Kidney (tissue), 22 donors: ENCODE measurements at places on chromosomes 4 and X.

DNA sequence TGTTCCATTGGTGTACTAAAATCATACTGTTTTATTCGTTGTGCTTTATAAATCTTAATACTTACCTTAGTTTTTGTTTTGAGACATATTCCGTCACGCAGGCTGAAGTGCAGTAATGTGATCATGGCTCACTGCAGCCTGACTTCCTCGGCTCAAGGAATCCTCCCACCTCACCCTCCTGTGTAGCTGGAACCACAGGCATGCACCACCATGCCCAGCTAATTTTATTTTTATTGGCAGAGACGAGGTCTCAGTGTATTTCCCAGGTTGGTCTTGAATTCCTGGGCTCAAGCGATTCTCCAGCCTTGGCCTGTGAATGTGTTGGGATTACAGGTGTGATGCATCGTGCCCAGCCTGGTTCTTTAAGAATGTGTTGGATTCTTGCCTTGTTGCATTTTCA is 24.4 kb upstream of the DCK start:
- no peak for DNase-seq
- H3K36me3 ChIP-seq, result peaks cover 2% of the 10 kb centered on the region
- H3K4me3 ChIP-seq, result no peak overlapping the region
- no peaks in the 10 kb centered on the region for H3K4me1 ChIP-seq
- H3K27ac ChIP-seq, result no peak overlapping the region

GRCh38 chr4:47013373-47013772 is 18.0 kb upstream of the GABRB1 start:
- no peaks in the 10 kb centered on the region for H3K36me3 ChIP-seq
- no peak overlapping the region for H3K4me3 ChIP-seq
- no peak for DNase-seq
- no peaks in the 10 kb centered on the region for H3K27me3 ChIP-seq
- H3K4me1 ChIP-seq, result no peaks in the 10 kb centered on the region

DNA sequence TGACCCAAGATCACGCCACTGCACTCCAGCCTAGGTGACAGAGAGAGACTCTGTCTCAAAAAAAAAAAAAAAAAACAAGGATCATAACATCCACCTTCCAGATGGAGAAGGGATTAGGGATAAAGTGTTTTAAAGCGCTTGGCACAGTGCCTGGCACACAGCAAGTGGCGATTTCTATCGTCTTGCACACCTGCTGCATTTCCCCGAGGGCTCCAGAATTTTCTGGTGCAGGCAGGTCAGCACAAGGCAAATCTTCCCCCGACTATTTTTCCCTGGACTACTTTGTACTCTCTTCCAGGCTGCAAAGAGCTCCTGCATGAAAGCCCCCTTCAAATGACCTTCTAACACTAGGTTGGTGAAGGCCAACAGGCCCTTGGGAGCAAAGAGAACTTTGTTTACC is 57.3 kb downstream of the APBB2 start:
- H3K36me3 ChIP-seq, result no peaks in the 10 kb centered on the region
- peak overlapping the region; percentile 47 for H3K27ac ChIP-seq
- DNase-seq, result no peak
- H3K27me3 ChIP-seq, result no peaks in the 10 kb centered on the region
- H3K4me3 ChIP-seq, result no peak overlapping the region

DNA sequence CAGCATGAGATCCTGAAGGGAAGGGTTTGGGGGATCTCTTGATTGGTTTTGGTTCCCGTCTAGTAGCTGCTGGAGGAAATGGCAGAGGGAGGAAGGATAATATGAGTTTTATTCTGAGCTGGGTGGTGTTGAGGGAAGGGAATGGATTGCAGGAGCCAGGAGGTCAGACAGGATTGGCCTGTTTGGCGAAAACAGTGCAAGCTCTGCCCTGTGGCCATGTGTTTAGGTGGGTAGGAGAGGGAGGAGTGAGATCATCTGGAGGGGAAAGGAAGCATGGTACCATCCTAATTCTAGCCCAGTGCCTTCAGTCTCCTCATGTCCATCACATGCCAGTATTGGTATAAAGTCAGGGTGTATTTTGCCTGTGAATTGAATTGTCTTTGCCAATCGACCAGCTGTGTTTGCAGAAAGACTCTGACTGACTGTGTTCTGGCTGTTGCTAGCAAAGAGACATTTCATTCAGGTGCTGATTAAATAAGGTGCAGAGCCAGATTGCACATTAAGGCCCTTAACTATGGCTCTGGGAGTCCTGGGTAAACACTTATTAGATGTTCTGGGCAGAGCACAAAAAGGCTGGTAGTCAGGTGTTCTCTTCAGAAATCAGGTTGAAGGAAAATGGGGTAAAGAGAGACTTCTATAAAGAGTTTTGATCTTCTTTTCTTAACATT is 10.0 kb downstream of the TMEM164 start:
- H3K36me3 ChIP-seq, result no peaks in the 10 kb centered on the region
- no peak overlapping the region for H3K4me3 ChIP-seq
- no peak overlapping the region for H3K27ac ChIP-seq
- peaks cover 3% of the 10 kb centered on the region for H3K4me1 ChIP-seq

GRCh38 chrX:153687121-153688039 is at the start of gene SLC6A8:
Gene SLC6A8, plus strand, starts transcription at chrX:153687926. Its CDS starts 649 bp downstream, at chrX:153688575.
- no peaks in the 10 kb centered on the region for H3K4me1 ChIP-seq
- no peak within 1 kb of the TSS for H3K27ac ChIP-seq
- H3K4me3 ChIP-seq, result no peak within 1 kb of the TSS
- no peaks in the 10 kb centered on the region for H3K27me3 ChIP-seq
- H3K36me3 ChIP-seq, result no peaks in the 10 kb centered on the region
- DNase-seq, result peak; percentile 86

GRCh38 chrX:110316351-110317060 is 1.4 kb downstream of the AMMECR1 start:
- no peaks in the 10 kb centered on the region for H3K36me3 ChIP-seq
- peak overlapping the region; percentile 69 for H3K4me3 ChIP-seq
- H3K27me3 ChIP-seq, result no peaks in the 10 kb centered on the region
- H3K4me1 ChIP-seq, result no peaks in the 10 kb centered on the region
- DNase-seq, result no peak

GRCh38 chr4:138500869-138501268 is 258.7 kb upstream of the SLC7A11 start:
- DNase-seq, result no peak
- no peaks in the 10 kb centered on the region for H3K27me3 ChIP-seq
- H3K4me1 ChIP-seq, result no peaks in the 10 kb centered on the region
- no peak overlapping the region for H3K4me3 ChIP-seq
- H3K27ac ChIP-seq, result no peak overlapping the region

DNA sequence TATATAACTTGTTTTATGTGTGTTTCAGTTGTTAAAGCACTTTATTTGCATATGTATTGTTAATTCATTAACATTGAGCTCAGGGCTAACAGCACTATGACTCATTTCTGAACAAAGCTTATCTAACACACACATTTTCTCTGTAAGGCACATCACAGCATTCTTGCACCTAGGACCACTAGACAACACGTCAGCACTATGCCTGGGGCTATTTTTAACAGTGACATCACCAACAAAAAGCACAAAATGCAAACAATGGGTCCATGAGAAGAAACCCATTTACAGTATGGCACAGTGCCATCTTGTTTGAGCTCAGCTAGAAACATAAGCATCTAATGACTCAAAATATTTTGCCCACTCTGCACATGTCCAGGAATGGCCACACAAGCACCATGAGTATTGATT is 124.4 kb downstream of the RELL1 start:
- DNase-seq, result no peak
- peaks cover 2% of the 10 kb centered on the region for H3K36me3 ChIP-seq
- H3K27me3 ChIP-seq, result no peaks in the 10 kb centered on the region
- no peak overlapping the region for H3K4me3 ChIP-seq

DNA sequence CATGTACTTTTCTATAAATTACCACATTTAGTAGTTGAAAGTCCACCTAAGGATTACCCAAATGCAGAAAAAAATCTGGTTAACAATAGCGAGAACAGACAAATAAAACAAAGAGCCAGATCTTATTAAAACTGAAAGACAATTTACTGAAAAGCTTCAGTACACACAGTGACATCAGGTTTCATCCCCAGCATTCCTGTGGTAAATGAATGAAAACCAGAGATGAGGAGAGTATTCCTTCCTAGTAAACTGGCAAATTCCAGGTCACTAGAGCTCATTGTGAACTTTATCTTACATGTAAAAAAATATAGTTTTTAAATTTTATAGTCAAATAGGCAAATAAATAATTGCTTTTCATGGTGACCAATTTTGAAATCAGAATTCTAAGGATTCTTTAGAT is 1290.5 kb downstream of the ADGRL3 start:
- no peak for DNase-seq
- no peaks in the 10 kb centered on the region for H3K27me3 ChIP-seq
- no peak overlapping the region for H3K4me3 ChIP-seq
- H3K4me1 ChIP-seq, result no peaks in the 10 kb centered on the region
- H3K36me3 ChIP-seq, result no peaks in the 10 kb centered on the region

- no peak for DNase-seq
- H3K27ac ChIP-seq, result no peak overlapping the region
- no peaks in the 10 kb centered on the region for H3K36me3 ChIP-seq
- no peak overlapping the region for H3K4me3 ChIP-seq
- H3K27me3 ChIP-seq, result no peaks in the 10 kb centered on the region
These were observed 43.6 kb downstream of the UNC5C start for GRCh38 chr4:95505151-95505550.
